ENCODE measurements at places on chromosomes 2 and 18.

DNA sequence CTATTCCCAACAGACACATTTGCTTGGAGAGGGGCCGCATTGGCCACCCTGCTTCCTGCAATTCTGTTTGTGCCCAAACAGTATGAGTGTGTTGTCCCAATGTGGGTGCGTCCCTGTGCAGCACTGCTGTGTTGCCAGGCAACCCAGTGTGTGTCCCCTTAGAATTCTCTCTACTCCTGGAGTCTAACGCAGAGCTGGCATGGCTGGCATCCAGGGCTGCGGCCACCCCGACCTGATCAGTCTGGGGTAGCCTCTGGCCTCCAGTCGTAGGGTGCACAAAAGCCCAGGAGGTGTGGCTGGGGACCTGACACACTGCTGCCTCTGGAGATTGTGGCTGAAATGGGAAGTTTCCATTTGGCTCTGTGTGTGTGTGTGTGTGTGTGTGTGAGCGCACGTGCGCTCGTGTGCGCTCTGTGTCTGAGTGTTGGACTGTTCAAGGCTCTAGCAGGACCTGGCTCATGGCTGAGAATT is 48.0 kb downstream of the TEX44 start:
- DNase-seq: no peak

DNA sequence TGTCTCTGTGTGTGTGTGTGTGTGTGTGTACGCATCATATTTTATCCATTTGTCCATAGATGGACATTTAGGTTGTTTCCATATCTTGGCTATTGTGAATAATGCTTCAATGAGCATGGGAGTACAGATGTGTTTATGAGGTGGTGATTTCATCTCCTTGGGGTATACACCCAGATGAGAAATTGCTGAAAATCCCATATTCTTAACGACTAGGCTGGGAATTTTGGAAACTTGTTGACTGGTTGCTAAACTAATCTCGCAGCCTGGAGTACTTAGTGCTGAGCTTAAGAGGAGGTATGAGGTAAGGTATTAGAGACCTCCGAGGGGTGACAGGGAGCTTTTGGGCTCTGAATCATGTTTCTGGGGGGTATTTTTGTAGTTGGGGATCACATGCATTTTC is 66.0 kb upstream of the SPRED2 start:
- DNase-seq: no peak

DNA sequence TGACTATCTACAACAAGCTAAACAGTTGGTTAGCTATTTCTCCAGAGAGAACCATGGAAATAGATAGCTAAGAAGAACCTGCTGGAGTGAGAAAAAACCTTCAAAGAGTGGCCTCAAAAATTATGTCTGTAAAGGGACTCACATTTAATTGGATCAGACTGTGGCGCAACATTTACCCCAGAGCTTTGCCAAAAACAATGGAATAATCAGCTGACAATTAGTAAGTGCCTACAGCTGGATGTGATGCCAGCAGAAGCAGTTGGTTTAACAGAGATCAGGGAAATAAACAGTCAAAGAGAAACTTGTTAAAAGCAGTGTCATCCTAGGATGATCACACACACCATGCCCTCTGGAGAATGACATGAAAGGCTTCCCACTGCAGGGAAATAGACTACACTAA is 310.7 kb downstream of the CLIP4 start:
- DNase-seq: no peak

GRCh38 chr2:11092701-11093335 is 62.4 kb upstream of the SLC66A3 start:
- no peak for DNase-seq

DNA sequence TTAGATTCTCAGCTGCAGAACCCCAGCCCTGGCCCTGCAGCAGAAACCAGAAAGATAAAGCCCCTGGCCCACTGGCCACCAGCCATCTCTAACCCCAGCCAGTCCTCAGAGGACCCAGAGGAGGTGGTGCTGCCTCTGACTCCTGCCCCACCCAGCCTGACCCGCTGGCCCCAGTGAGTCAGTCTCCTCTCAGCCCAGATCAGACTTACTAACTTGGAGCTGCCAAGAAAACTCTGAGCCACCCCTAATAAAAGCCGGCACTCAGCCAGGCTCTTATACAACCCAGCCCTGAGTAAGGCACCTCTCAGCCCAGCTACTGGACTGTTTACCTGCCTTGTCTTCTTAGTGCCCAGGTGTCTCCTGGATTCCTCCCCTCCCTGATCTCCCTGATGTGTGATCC is 2.0 kb downstream of the SLC14A2 start:
- DNase-seq: no peak

DNA sequence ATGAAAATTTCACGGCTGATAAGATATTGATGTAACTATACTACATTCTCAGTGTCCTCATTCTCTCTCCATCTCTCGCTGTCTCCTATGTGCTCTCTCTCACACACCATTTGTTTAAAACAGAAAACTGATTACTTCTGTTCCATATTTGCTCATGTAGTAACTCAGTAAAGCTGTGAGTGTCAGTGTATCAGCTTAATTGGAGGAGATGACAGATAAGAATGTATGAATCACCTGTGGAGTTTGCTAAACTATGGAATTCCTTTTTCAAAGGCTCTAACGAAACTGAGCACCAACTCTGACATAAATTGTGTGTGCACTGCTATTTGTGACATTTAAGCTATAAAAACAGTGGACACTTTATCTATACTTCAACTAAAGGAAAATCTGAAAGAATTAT is 1080.0 kb downstream of the DSC3 start:
- no peak for DNase-seq

- DNase-seq: no peak
Observed at GRCh38 chr2:6072276-6072675, 380.1 kb downstream of the SOX11 start.

GRCh38 chr2:150599889-150600288 is 112.4 kb upstream of the RND3 start:
- DNase-seq: no peak

DNA sequence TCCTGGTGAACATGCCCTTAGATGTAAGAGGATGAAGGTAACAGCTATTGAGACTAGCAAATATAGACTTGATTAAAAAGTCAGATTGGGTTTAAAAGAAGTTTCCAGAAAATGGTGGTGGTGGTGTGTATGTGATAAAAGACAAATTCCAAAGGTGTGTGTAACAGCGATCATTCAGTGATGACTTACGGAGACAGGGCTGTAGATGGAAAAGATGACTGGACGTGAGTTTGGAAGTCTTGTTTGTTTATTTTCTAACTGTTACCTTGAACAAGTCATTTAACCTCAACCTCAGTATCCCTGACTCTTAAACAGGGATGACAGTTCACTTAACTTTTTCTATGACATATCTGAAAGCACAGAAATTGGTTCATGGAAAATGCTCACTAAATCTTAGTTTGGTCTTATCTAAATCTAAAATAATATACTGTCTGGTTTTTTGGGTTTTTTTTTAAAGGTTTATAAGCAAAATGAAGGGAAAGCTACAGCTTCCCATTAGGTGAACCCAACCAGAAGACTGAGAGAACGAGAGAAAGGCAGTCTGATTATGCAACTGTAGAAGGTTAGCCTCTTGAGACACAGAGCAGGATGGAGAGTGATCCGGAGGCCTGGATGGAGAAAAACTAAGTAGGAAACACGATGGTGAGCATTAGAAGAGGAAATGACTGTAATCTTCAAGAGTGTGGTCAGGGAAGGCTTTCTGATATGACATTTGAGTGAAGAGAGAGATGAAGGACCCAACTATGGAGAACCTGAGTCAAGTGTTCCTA is 71.9 kb downstream of the TCF4 start:
- DNase-seq: no peak
